ENCODE measurements at places on chromosomes 11 and 22.

DNA sequence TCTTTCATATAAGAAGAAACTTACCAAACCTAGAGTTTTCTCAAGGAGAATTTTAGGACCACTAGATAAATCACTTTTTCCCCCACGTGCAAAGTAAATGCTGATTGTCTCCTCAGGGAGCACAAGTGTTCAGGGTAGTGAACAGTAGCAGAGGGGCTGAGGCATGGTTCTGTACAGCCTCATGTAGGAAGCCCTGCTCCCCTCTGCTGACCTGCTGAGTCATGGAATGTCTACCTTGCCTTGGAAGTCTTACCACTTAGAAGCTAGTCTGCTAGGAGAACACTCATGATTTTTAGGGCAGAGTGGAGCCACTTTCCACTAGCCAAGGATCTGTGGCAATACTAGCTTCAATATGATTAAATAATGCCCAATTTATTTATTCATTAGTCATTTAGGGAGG lies 2120.6 kb upstream of the RAG2 start:
- DNase-seq, result no peak

DNA sequence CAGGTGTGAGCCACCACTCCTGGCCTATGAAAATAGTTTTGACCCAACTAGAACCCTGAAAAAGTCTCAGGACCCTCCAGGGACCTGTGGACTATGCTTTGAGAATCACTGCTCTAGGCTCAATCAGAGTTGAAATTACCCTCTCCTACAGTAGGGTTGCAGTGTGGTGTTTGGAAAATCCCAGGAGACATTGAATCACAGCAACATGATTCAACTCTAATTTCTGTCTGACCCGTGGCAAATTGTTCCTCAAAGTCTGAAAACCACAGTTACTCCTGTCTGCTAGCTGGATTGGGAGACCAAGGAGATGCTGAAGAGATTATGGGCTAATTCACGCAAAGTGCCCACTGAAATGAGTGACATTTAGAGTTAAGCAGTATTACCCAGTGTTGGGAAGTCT lies 5.4 kb upstream of the MTMR3 start:
- DNase-seq, result no peak

DNA sequence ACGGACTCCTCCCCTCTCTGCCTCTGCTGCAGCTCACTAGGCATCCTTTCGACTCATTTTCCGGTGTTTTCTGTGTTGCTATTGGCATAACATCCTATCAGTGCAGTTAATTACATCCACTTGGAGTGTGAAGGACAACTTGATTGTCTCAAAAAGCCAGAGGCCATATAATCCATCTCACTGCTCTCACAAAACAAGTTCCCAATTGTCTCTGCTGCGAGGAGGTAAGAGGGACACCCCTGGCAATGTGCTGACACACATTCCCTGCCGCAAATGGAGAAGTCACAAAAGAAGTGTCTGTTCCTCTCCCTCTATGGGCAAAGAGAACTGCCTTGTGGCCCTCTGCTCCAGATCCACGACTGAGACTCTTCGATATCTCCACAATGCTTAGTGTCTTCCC lies 618.4 kb downstream of the OPCML start:
- no peak for DNase-seq

DNA sequence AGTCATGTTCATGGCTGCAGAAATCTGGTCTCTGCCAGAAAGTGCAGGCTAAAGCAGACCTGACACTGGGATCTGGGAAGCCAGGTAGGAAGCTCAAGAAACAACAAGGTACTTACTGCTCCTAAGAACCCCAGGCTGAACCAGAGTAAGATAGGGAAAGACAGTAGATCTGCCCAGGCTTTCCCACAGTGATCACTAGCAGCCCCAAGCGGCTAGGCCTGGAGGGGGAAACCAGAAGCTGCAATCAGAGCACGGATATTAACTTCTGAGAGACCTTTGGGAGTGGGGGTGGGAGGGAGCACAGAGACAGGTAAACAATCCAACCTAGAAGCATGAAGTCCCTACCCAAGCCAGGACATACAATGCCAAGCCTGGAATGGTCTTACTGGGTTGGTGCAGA lies 135.2 kb upstream of the C11orf58 start:
- no peak for DNase-seq

DNA sequence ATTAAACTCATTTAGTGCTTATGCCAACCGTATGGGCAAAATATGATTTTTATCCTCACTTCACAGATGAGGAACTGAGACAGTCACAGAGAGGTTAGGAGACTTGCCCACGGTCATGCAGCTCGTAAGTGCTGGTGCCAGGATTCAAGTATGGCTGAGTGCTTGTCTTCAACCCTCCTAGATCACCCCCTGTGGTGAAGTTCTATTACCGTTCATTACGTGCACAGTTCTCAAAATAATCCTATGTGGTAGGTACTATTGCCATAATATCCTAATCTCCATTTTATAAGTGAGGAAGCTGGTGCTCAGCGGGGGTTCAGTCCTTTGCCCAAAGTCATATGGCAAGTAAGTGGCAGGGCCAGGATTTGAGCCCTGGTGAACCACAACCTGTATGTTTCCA lies 1.5 kb downstream of the MIEF1 start:
- DNase-seq, result no peak

DNA sequence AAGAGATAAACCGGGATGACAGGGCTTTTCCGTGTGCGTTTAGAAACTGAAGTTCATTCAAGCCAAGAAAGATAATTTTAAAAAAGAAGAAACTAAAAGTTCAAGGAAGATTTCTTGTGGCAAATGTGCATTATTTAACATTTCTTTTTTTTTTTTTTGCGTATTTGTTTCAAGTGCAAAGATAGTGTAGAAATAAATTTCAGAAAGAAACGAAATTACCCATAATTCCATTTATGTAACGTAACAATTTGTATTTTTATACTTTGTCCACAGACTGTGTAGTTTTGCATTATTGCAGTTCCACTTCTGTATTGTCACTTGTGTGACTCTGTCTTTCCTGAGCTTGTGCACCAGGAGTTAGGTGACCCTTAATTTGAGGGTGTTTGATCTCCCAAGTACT lies 24.0 kb downstream of the SNAP29 start:
- DNase-seq, result no peak

GRCh38 chr11:88511006-88511405 lies 173.5 kb upstream of the CTSC start:
- no peak for DNase-seq

GRCh38 chr11:34254011-34254410 lies 103.8 kb downstream of the ABTB2 start:
- no peak for DNase-seq

DNA sequence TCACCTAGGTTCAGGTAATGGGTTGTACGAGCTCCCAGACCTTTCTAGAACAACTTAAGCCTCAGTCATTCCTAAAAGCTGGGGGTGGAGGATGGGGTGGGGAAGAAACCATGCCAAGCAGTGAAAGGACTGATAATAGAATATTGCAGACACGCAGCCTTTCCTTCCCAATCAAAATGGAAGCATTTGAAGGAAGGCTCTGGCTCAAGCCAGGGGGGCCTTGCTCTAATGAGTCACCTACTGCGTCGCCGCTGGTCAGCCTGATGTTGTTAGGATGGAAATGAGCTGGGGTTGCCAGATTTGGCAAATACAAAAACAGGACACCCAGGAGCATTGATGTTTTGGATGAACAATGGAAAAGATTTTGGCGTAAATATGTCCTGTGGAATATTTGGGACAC lies 6.2 kb downstream of the SYT12 start:
- DNase-seq, result no peak

- no peak for DNase-seq
Measured at GRCh38 chr11:36431429-36432092, 78.5 kb downstream of the TRAF6 start.

GRCh38 chr11:24226606-24227005 lies 270.2 kb upstream of the LUZP2 start:
- DNase-seq, result no peak

DNA sequence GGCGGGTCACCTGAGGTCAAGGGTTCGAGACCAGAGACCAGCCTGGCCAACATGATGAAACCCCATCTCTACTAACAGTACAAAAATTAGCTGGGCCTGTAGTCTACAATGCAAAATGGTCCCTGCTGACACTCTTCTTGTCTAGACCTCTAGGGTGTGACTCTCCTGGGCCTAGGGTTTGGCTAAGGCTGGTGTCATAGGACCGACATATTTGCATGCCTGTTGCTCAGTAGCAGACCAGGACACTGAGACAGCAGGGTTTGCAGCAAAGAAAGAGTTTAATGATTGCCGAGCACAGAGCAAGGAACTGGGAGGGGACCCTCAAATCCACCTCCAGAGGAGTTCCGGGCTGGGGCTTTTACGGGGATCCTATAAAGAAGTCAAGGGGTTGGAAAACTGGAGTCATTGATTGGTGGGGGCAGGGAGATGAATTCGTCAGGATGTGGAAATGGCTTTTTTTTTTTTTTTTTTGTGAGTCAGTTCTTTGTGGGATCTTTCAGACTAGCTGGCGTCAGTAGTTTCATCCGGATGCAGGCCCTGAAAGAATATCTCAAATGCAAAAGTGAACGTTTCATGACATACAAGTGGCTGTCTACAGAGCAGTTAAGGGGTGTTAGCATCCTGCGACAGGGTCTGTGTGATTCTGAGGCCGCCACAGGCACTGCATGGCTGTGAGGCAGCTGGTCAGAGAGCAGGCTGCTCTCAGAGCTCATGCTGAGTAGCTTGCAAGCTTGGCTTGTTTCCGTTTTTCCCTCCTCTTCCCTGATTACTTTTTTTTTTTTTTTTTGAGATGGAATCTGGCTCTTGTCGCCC lies 27.2 kb upstream of the A4GALT start:
- DNase-seq, result no peak
